ENCODE measurements at places on chromosomes 2 and 18.

- DNase-seq = no peak
Measured at GRCh38 chr2:182412858-182413257, 14.0 kb downstream of the PDE1A start.

- DNase-seq = no peak
Measured at GRCh38 chr2:19336781-19337180, 21.6 kb downstream of the OSR1 start.

DNA sequence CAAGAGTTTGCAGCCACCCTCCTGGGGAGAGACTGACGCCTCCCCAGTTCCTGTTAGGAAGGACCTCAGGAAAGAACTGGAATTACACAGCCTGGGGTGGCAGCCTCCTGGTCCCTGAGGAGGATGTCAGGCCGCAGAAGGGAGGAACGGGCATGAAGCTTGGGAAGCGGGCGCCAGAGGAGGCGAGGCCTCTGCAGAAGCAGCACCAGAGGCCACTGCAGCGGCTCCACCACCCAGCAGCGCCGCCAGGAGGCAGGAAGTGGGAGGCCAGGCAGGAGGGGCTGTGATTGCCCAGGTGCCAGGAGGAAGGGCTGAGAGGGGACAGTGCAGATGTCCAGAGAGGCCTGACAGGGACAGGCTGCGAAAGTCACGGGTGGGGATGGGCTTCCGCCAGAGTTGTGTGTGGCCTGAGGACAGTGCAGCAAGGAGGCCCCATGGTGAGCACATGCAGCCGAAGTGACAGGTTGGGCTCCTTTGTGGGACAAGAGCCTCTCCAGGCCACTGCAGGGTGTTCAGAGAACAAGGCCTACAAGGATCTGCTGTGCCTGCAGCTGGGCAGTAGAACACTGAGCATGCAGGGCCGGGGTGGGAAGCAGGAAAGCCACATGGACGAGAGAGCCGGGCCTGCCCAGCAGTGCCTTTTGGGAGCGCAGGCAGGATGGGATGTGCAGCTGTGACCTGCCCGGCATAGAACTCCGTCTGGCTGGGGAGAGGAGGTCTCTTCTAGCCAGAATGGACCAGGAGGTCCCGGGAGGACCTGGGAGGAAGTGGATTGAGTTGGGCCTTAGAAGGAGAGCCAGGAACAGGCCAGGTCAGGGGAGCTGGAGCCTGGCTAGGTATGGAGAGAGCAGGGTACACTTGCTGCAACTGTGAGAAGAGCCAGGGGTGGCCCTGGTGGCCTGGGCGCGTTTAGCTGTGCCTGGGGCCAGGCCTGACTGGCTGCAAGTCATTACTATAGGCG is 39.1 kb upstream of the ALPP start:
- DNase-seq = no peak

DNA sequence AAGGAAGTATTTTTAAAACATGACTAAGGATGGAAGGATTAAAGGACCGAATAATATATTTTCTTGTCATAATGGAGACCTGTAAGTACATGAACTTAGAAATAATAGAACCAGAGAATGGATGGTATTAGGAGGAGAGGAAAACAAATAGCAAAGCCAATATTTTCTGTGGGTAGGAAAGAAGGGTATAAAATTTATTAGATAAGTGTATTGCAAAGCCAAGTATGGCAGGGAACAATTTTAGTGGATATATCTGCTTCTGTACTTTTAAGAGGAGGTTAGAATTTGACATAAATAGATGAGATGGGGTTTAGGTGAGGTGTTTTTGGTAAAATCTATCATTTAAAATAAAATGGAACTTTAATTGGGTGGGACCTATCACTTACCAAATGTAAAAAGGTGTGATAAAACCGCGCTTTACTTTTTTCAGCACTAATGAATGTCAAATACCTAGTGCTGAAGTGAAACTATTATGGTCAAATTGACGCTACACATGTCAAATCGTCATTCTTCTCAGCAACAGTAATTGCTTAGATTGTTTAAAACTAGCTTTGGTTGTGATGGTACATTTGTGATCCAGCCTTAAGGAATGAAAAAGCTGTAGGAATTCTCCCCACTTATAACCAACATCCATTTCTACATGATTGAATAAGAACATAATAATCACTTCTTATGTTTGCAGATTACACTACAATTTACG is 78.1 kb upstream of the ZEB2 start:
- DNase-seq = no peak

GRCh38 chr2:238136820-238137537 is 1.5 kb upstream of the KLHL30 start:
- DNase-seq = no peak

Measured in HAP-1 (cell line).